Activated B cell treated with CpG ODN at 0.5 μM for 24 hours (primary cell): ENCODE measurements at places on chromosomes 6 and 20. TPM values are rescaled to one million over a fixed set of nuclear protein-coding genes. Genes with fewer than 3 reads are reported as not detected.

Gene MOCS1
- 0.20 and 0.34 TPM in 2 replicates for total RNA-seq

Gene TFAP2C
- not detected in 2 replicates for total RNA-seq

DNA sequence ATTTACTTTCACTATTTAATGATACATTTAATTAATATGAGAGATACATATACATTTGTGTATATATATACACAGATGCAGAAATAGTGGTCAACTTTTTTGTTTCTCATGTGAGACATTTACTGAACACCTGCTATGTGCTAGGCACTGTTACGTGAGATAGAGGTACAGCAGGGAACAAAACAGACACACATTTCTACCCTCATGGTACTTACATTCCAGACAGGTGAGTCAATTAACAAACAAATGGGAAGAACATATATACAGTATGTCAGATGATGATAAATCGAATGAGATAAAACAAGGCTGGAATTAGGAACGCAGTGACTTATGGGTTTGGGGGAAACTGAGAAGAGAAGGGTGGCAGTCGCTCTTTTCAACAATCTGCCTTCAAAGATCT is 5.1 kb downstream of the TFB1M start:
- DNase-seq = no peak
- peaks cover 64% of the 10 kb centered on the region for H3K36me3 ChIP-seq
- no peak overlapping the region for H3K27ac ChIP-seq
- no peak overlapping the region for H3K4me3 ChIP-seq

DNA sequence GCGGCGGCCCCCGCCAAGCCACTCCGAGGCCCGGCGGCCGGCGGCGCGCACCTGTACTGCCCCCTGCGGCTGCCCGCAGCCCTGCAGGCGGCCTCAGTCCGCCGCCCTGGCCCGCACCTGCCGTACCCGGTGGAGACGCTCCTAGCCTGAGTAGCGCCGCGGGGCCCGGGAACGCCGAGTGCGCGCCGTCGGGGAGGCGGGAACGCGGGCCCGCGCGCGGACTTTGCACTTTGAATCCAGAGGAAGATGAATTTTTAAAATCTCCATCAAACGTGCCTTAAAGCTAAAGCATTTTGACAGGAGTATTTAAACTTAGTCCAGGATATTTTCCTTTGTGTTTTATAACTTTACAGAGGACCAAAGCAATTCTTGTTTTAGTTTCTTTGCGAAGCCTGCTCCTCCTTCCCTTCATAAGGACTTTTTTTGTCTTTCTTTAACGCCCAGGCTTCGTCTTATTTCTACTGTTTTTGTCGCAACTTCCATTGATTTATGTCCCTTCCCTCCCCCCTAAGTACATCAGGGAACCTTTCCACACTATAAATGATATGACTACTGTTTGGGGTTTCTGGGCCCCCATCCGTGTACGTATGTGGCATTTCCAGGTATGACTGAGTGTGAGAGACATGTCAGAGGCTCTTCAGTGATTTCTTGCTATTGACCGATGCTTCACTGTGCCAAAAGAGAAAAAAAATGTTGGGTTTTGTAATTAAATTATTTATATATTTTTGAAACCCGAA is 2.0 kb downstream of the FOXQ1 start:
- H3K36me3 ChIP-seq = no peaks in the 10 kb centered on the region
- peaks cover 55% of the 10 kb centered on the region for H3K27me3 ChIP-seq
- peak overlapping the region; percentile 33 for H3K4me3 ChIP-seq
- no peak for DNase-seq
- H3K4me1 ChIP-seq = peaks cover 28% of the 10 kb centered on the region

DNA sequence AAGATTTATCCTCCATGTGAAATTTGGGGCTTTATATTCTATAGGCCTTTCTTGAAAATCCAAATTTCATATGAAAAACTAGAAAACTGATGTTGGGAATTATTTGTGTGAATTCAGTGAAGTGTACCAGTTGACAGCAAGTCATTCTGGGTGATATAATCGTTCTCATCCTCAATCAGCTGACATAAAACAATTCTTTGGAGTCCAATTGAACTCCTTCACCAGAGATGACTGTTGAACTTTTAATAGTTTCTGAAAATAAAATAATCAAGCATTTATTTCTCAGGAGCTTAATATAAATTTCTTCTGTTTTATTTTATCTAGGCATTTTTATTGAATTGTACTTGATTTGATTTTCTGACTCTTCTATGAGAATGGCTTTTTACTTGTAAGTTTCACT is 92.6 kb downstream of the ADGRB3 start:
- H3K4me1 ChIP-seq = no peaks in the 10 kb centered on the region
- no peak overlapping the region for H3K4me3 ChIP-seq
- no peak overlapping the region for H3K27ac ChIP-seq
- H3K36me3 ChIP-seq = no peaks in the 10 kb centered on the region
- DNase-seq = no peak

DNA sequence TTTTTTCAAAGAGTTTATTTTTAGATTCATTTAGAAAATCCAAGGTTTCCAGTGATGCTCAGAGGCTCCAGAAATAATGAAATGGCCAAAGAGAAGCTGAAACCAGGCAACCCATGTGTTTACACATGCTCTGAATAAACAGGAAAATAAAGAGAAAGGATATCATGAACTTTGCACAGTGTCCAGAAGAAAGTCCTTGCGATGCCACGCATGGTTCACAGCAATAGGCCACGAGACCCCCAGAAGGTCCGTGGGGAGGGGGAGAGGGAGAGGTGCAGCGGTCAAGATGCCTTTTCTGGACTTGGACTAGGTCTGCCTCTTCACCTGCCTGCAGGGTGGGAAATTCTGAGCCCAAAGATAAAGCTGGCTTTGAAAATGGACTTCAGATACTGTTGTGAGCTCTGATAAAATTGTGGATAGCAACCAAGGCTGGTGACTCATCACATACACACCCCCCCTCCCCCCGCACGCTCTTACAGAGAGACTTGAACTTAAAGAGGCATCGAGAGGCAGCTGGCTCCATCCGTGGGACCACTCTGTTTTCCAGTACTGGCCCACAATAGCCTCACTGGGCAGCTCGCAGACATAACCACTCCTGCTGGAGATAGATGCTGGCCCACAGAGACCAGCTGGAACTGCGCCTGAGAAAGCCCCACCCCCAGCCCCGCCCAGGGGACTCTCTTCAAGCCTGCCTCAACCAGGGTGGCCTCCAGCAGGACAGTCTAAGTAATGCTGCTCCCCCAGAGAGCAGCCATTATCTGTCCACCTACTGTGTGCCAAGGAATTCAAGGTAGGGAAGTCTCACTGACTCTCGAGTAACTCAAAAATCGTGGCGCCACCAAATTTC is 21.2 kb upstream of the NFATC2 start:
- H3K4me1 ChIP-seq = peaks cover 26% of the 10 kb centered on the region
- peaks cover 61% of the 10 kb centered on the region for H3K27me3 ChIP-seq
- peak overlapping the region; percentile 7 for H3K4me3 ChIP-seq
- DNase-seq = no peak
- no peaks in the 10 kb centered on the region for H3K36me3 ChIP-seq
- H3K27ac ChIP-seq = peak overlapping the region; percentile 12

DNA sequence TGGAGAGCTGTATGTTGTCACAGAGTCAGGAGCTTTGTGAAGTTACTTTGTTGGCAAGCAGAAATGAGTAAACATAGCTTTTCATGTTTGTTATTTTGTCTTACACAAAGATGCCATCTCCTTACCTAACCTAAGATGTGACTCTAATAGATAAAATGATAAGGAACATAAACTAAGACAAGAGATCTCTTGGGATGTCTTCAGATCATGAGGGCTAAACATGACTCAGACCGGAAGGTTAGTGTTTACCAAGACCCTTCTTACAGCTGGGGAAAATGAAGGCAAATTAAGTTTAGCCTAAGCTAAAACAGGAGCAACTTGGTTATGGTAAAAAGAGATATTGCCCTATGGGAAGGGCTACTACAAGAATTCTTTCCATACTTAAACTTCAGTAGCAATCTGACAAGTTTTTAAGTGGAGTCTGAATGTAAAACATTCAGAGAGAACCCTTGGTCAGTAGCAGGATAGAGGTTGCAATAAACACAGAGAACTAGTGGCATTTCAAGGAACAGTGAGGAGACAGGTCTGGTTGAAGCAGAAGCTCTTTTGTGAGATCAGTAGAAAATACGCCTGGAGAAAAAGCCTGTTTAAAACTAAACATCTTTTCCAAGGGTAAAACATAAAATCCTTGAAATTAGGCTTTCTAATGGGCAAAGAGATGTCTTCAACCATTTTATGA is 29.9 kb downstream of the SGK1 start:
- peak overlapping the region; percentile 54 for H3K27ac ChIP-seq
- no peak for DNase-seq
- peak overlapping the region; percentile 1 for H3K4me3 ChIP-seq
- no peaks in the 10 kb centered on the region for H3K27me3 ChIP-seq

DNA sequence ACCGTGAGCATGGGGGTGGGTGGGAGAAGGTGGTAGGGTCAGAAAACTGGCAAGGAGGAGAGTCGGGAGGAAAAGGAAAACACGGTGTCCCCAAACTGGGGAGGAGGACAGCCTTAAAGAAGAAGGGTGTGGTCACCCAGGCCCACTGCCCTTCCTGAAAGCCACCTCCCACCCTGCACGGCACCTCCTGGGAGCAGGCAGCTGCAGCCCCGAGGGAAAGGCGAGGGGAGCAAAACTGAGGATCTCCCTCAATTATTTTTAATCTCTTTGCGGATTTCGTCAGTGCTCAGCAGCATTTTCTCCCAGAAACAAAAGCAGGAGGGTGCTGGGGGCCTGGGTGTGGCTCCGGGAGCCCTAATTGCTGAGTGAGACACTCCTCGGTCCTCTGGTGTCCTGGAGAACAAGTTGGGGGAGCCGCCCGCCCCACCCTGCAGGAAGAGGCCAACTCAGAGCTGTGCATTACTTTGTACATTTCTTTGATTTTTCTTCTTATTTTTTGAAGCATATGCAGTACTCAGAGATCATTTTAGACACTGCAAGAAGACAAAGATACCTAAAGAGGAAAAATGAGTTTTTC is 56.4 kb downstream of the RIOK1 start:
- peak overlapping the region; percentile 18 for H3K27ac ChIP-seq
- H3K27me3 ChIP-seq = peaks cover 9% of the 10 kb centered on the region
- no peak overlapping the region for H3K4me3 ChIP-seq
- no peaks in the 10 kb centered on the region for H3K4me1 ChIP-seq
- H3K36me3 ChIP-seq = no peaks in the 10 kb centered on the region

DNA sequence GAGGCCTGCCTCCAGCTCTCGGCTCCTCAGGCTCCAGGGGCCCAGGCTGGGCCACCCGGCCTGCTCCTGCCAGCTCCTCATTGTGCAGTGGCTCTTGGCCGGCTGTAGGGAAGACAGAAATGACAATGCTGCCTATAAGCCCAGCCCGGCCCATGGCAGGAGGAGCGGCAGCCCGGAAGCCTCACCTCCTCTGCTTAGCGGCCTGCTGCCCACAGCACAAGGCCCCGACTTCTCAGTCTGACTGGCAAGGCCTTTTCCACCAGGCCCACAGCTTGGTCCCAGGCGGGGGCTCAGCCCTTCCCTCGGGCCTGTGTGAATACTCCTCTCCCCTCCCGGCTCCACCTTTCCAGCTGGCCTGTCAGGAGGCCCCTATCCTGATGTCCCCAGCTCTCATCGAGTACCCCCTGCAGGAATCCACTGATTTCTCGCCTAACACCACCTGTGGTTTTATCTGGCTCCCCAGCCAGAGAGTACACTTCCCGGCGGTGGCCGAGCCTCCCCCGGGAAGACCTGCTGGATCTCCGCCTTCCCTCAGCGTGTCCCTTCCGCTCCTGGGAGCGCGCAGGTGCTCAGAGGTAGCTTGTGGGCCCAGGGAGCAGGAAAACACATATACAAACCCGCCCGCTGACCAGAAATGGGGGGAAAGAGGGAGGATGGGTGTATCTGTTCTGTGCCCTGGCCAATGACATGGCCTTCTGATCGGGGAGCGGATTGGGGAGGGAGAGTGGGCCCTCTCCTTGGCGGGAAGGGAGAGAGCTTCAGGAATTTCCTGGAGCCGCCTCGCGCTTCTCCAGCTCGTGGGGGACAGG is 963 bp downstream of the DDRGK1 start:
- peaks cover 18% of the 10 kb centered on the region for H3K4me1 ChIP-seq
- peaks cover 35% of the 10 kb centered on the region for H3K36me3 ChIP-seq
- H3K27ac ChIP-seq = peak overlapping the region; percentile 94
- DNase-seq = no peak

DNA sequence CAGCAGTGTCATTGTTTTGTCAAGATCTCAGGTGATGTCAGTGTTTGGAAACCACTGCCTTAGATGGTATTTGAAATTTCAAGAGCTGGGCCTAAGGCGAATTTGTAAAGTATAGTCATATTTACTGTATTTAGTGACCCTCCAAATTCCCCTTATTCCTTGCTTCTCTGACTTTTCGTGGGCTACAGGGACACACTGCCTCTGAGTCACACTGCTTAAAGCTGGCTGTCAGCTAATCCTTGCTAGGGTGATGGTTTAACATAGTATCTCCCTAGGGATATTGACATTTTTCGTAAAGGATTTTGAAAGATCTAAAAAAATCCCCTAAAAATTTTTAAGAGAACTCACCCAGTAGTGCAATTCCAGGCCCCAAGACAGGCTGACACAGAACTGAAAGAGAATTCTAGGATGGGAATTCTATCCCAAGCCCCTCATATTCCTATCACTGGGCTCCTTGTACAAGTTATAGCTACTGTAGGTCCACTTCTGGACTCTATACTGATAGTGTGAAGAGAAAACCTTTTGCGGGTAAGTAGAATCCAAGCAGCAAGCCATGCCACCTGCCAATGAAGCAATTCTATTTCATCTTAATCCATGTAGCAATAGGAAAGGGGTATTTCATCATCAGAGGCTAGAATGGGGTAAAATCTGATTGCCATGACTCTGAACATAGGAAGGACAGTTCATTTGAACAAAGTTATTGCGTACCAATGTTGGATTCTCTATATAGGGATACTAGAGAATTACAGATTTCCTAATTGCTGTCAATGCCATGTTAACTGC is 4.3 kb downstream of the BMP6 start:
- no peak overlapping the region for H3K4me3 ChIP-seq
- H3K27ac ChIP-seq = no peak overlapping the region
- H3K27me3 ChIP-seq = peaks cover 65% of the 10 kb centered on the region
- no peaks in the 10 kb centered on the region for H3K36me3 ChIP-seq
